A673 (cell line): ENCODE measurements at places on chromosomes 2 and 18. TPM values are rescaled to one million over a fixed set of nuclear protein-coding genes. Genes with fewer than 3 reads are reported as not detected.
A peak's percentile ranks its signal among the peaks of the same experiment; 100 is the strongest.

Gene LBX2
- total RNA-seq: 0.48 TPM in 1 of 2 replicates, not detected in the other

Gene TUBA3E
- not detected in 2 replicates for total RNA-seq

Gene COPS7B
- 64.1 and 66.5 TPM in 2 replicates for total RNA-seq

Gene RAB1A
- 119 and 122 TPM in 2 replicates for total RNA-seq

Gene SERPINB2
- total RNA-seq: 1.7 and 2.5 TPM in 2 replicates

Gene NCKAP1
- 153 and 177 TPM in 2 replicates for total RNA-seq

DNA sequence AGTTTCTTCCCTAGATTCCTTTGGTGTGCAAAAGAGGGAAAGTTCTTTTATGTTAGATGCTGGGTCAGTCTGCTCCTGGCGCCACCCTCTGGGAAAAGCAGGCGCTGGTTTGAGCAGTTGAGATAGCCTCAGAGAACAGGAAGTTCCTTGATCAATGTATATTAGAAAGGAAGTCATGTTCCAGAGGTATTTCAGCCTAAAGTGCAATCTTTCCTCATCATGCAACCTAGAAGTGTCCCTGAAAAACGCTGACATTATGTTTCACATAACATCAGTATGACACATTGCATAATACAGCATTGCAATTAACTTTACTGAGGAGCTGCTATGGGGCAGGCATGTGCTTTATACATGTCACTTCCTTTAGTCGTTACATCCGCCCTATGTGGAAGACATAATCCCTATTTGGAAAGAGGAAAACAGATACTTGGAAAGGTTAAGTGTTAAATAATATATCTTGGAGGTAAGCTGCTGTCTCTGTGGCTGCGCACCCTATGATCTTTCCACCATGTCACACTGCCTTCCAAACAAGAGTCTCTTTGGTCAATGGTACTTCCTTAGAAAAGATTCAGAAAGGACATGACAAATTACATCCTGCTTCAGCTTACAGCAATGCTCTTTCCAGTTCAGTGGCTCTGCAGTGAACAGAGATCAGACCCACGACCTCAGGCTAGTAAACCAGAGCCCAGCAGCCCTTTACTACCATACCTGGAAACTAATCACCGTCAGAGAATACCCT lies 369.7 kb downstream of the RAD51AP2 start:
- H3K27me3 ChIP-seq: peaks cover 8% of the 10 kb centered on the region
- H3K4me1 ChIP-seq: no peaks in the 10 kb centered on the region
- no peak overlapping the region for H3K27ac ChIP-seq
- peak; percentile 30 for DNase-seq

GRCh38 chr2:11977766-11978524 lies 231.5 kb downstream of the LPIN1 start:
- H3K27me3 ChIP-seq: no peaks in the 10 kb centered on the region
- no peak overlapping the region for H3K4me3 ChIP-seq
- no peak overlapping the region for H3K27ac ChIP-seq

GRCh38 chr18:22188559-22189267 lies 19.3 kb downstream of the GATA6 start:
- H3K4me3 ChIP-seq: no peak overlapping the region
- no peaks in the 10 kb centered on the region for H3K36me3 ChIP-seq
- no peak for DNase-seq
- peaks cover 48% of the 10 kb centered on the region for H3K27me3 ChIP-seq

DNA sequence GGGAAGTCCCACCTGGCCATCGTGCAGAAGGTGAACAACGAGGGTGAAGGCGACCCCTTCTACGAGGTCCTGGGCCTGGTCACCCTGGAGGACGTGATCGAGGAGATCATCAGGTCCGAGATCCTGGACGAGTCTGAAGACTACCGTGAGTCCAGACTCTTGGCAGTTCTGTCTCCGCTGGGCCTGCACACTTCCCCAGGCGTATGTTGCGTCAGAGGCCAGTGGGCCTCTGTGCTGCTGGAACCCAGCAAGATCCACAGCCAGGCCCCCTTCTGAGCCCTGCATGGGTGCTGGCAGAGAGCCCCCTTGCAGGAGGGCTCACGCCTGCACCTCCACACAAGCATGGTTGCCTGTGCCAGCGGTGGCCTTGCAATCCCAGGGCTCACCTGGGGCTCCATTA lies 9.0 kb downstream of the CNNM3 start:
- H3K27me3 ChIP-seq: no peaks in the 10 kb centered on the region
- no peak for DNase-seq
- H3K36me3 ChIP-seq: peaks cover 27% of the 10 kb centered on the region

- H3K36me3 ChIP-seq: no peaks in the 10 kb centered on the region
- H3K27ac ChIP-seq: no peak overlapping the region
- H3K27me3 ChIP-seq: no peaks in the 10 kb centered on the region
- peak; percentile 13 for DNase-seq
- H3K4me3 ChIP-seq: no peak overlapping the region
- no peaks in the 10 kb centered on the region for H3K4me1 ChIP-seq
Observed at GRCh38 chr2:62340994-62341484, 145.1 kb downstream of the B3GNT2 start.

- no peaks in the 10 kb centered on the region for H3K36me3 ChIP-seq
- H3K27me3 ChIP-seq: no peaks in the 10 kb centered on the region
- no peak overlapping the region for H3K27ac ChIP-seq
- no peak for DNase-seq
Observed at GRCh38 chr2:43026426-43027096, 199.8 kb downstream of the ZFP36L2 start.

- no peaks in the 10 kb centered on the region for H3K27me3 ChIP-seq
- no peak overlapping the region for H3K27ac ChIP-seq
- H3K4me3 ChIP-seq: no peak overlapping the region
- no peaks in the 10 kb centered on the region for H3K4me1 ChIP-seq
Observed at GRCh38 chr2:8518979-8519668, 162.7 kb upstream of the ID2 start.

DNA sequence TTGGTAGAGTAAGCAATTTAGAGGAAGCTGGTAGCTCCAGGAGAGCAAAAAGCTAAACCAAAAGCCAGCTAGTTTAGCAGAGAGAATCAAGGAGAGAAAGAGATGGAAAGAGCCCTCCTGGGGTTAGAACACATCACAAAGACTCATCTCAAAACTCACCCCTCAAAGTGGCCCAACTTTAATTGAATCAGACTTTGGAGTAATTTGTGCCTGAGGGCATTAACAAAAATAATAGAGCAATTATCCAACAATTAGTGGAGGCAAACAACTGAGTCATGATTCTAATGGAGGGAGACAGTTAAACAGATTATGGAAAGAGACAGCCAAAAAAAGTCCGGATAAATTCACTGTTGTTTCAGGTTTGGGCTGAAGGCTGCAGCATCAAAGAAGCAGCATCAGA lies 417.4 kb downstream of the KCNJ3 start:
- H3K36me3 ChIP-seq: no peaks in the 10 kb centered on the region
- no peak overlapping the region for H3K4me3 ChIP-seq
- H3K27ac ChIP-seq: no peak overlapping the region
- H3K4me1 ChIP-seq: no peaks in the 10 kb centered on the region
- no peak for DNase-seq
- no peaks in the 10 kb centered on the region for H3K27me3 ChIP-seq

- peaks cover 37% of the 10 kb centered on the region for H3K4me1 ChIP-seq
- no peaks in the 10 kb centered on the region for H3K36me3 ChIP-seq
- H3K4me3 ChIP-seq: no peak overlapping the region
- no peak for DNase-seq
- H3K27ac ChIP-seq: no peak overlapping the region
- H3K27me3 ChIP-seq: no peaks in the 10 kb centered on the region
Observed at GRCh38 chr2:189153619-189154018, 25.9 kb downstream of the COL5A2 start.

- H3K4me3 ChIP-seq: no peak overlapping the region
- no peak for DNase-seq
- no peaks in the 10 kb centered on the region for H3K36me3 ChIP-seq
- no peaks in the 10 kb centered on the region for H3K4me1 ChIP-seq
Observed at GRCh38 chr2:21083482-21083881, 39.6 kb upstream of the APOB start.

DNA sequence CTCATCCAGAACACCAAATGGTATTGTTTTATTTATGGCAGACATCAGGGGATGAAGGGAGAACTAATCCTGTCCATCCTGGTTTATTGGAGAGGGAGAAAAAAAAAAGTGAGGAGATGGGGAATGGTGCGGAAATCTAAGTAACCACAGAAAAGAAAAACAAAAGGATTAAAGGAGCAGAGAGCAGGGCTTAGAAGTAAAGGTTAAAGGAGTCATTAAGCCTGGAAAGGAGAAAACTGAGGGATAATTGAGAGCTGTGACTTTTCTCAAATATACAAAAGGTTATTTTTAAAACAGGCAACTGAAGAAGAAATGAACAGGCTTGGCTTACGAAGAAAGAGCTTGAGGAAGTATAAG lies 127.2 kb upstream of the PPP1CB start:
- no peaks in the 10 kb centered on the region for H3K36me3 ChIP-seq
- DNase-seq: no peak
- H3K4me1 ChIP-seq: peaks cover 20% of the 10 kb centered on the region
- H3K27me3 ChIP-seq: no peaks in the 10 kb centered on the region
- H3K27ac ChIP-seq: peak overlapping the region; percentile 5
- no peak overlapping the region for H3K4me3 ChIP-seq

- peak; percentile 72 for DNase-seq
- H3K36me3 ChIP-seq: no peaks in the 10 kb centered on the region
- H3K4me1 ChIP-seq: peaks cover 4% of the 10 kb centered on the region
- no peak overlapping the region for H3K4me3 ChIP-seq
- H3K27me3 ChIP-seq: peaks cover 5% of the 10 kb centered on the region
Observed at GRCh38 chr2:198309673-198310280, 505.4 kb downstream of the PLCL1 start.

- no peak overlapping the region for H3K27ac ChIP-seq
- DNase-seq: no peak
- H3K4me3 ChIP-seq: no peak overlapping the region
- H3K4me1 ChIP-seq: no peaks in the 10 kb centered on the region
Observed at GRCh38 chr18:34808389-34808788, 98.3 kb downstream of the DTNA start.
